Activated CD4-positive, alpha-beta T cell treated with anti-CD3 and anti-CD28 coated beads, Interleukin-2, amount 10 ng/mL, durations not matched to agents 24 days and 14 days (primary cell): ENCODE measurements at places on chromosomes 5 and 9.

GRCh38 chr9:89896806-89897340 is 292.1 kb downstream of the GADD45G start:
- H3K27ac ChIP-seq = no peak overlapping the region
- H3K4me1 ChIP-seq = no peaks in the 10 kb centered on the region
- no peaks in the 10 kb centered on the region for H3K36me3 ChIP-seq
- peaks cover 52% of the 10 kb centered on the region for H3K27me3 ChIP-seq
- no peak for DNase-seq

GRCh38 chr9:15965246-15965745 is 412.5 kb downstream of the CCDC171 start:
- no peak for DNase-seq
- H3K27me3 ChIP-seq = no peaks in the 10 kb centered on the region
- no peak overlapping the region for H3K27ac ChIP-seq
- no peaks in the 10 kb centered on the region for H3K36me3 ChIP-seq

DNA sequence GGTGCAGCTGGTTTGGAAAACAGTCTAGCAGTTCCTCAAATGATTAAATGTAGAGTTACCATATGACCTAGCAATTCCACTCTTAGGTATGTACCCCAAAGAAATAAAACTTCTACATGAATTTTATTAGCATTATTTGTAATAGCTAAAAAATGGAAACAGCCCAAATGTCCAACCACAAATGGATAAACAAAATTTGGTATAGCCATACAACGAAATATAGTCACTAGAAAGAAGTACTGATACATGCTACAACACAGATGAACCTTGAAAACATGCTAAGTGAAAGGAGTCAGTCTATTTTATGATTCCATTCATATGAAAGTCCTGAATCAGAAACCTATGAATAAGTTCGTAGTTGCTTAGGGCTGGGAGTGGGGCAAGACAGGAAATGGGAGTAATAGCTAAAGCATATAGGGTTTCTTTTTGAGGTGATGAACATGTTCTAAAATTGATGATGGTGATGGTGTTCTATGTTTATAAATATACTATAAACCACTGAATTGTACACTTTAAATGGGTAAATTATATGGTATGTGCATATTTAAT is 6.3 kb downstream of the GDF9 start:
- peaks cover 2% of the 10 kb centered on the region for H3K4me1 ChIP-seq
- no peak overlapping the region for H3K4me3 ChIP-seq
- no peak for DNase-seq
- no peaks in the 10 kb centered on the region for H3K36me3 ChIP-seq
- H3K27me3 ChIP-seq = peaks cover 16% of the 10 kb centered on the region
- no peak overlapping the region for H3K27ac ChIP-seq

DNA sequence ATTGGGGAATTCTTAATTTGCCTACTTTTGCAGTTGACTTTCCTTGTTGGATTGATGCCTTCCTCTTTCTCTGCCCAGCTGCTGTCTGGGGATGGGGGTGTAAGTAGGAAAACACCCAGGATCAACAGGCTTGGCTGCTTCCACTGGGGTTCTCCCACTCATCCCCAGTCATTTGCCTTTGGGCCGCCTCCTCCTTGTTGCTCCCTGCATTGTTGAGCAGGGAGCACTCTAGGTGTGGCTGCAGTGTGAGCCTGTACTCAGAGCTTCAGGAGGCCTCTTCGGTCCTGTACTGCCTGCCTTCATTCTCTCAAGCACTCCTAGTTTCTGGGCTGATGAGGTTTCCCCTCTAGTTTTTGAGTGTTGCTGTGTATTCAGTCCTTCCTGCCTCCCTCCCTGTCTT is 12.1 kb downstream of the RHOBTB3 start:
- H3K4me1 ChIP-seq = peaks cover 9% of the 10 kb centered on the region
- no peak overlapping the region for H3K4me3 ChIP-seq
- H3K36me3 ChIP-seq = no peaks in the 10 kb centered on the region
- H3K27me3 ChIP-seq = peaks cover 32% of the 10 kb centered on the region
- no peak overlapping the region for H3K27ac ChIP-seq

GRCh38 chr5:34923694-34924461 is 5.5 kb upstream of the DNAJC21 start:
- H3K27ac ChIP-seq = peak overlapping the region; percentile 58
- peaks cover 28% of the 10 kb centered on the region for H3K4me1 ChIP-seq
- no peaks in the 10 kb centered on the region for H3K27me3 ChIP-seq
- H3K36me3 ChIP-seq = peaks cover 52% of the 10 kb centered on the region
- peak; percentile 81 for DNase-seq

- no peak for DNase-seq
- H3K36me3 ChIP-seq = no peaks in the 10 kb centered on the region
- H3K27me3 ChIP-seq = no peaks in the 10 kb centered on the region
- no peaks in the 10 kb centered on the region for H3K4me1 ChIP-seq
- H3K27ac ChIP-seq = no peak overlapping the region
Measured at GRCh38 chr5:166788050-166788449, 1503.4 kb upstream of the WWC1 start.

DNA sequence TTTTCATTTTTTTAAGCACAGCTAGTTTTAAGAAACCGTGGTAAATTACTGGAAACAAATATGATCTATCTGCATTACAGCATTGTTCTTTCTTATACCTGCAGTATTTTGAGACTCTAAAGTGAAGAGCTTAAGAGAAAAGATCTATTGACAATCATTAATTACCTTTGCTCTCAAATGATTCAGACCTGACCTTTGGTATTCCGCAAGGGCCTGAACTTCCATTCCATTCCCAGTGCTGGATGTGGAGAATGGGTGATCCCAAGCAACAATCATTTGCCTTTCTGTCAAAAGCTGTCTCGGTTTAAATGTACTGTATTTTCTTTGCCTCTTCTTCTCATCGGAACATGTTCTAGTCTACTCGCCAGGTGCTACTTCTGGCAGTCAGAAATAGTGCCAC is 18.9 kb downstream of the NREP start:
- no peak for DNase-seq
- H3K36me3 ChIP-seq = peaks cover 7% of the 10 kb centered on the region
- H3K4me3 ChIP-seq = no peak overlapping the region
- H3K27me3 ChIP-seq = no peaks in the 10 kb centered on the region
- no peak overlapping the region for H3K27ac ChIP-seq
- peaks cover 40% of the 10 kb centered on the region for H3K4me1 ChIP-seq

- H3K27me3 ChIP-seq = no peaks in the 10 kb centered on the region
- DNase-seq = no peak
- no peaks in the 10 kb centered on the region for H3K36me3 ChIP-seq
- peaks cover 2% of the 10 kb centered on the region for H3K4me1 ChIP-seq
- no peak overlapping the region for H3K27ac ChIP-seq
Measured at GRCh38 chr9:110936719-110937452, 101.4 kb downstream of the LPAR1 start.

- no peak overlapping the region for H3K27ac ChIP-seq
- H3K36me3 ChIP-seq = no peaks in the 10 kb centered on the region
- H3K27me3 ChIP-seq = peaks cover 22% of the 10 kb centered on the region
- no peaks in the 10 kb centered on the region for H3K4me1 ChIP-seq
- DNase-seq = no peak
- H3K4me3 ChIP-seq = no peak overlapping the region
Measured at GRCh38 chr5:36045895-36046294, 20.8 kb downstream of the UGT3A2 start.

GRCh38 chr5:172172912-172173563 is 15.0 kb downstream of the STK10 start:
- H3K27ac ChIP-seq = peak overlapping the region; percentile 96
- H3K4me1 ChIP-seq = peaks cover 81% of the 10 kb centered on the region
- DNase-seq = no peak
- H3K36me3 ChIP-seq = peaks cover 46% of the 10 kb centered on the region
- H3K27me3 ChIP-seq = no peaks in the 10 kb centered on the region
- peak overlapping the region; percentile 90 for H3K4me3 ChIP-seq

DNA sequence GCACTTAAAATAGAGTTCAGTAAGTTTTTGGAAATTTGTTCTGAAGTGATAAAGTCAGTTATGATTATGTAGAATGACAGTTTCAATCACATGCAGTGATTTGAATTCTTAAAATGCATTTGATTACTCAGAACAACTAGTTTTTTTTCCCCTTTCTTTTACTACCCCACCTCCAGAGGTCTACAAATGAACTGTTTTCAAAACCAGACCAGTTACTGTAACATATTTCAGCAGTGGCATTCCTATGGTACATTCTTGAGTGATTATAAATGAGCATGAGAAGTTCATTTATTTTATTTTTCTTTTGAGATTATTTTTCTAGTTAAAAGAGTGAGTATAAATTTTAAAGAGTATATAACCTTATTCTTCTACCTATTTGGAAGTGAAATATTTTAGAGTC is 71.6 kb downstream of the NNT start:
- no peak for DNase-seq
- peaks cover 30% of the 10 kb centered on the region for H3K36me3 ChIP-seq
- H3K27me3 ChIP-seq = no peaks in the 10 kb centered on the region
- peaks cover 1% of the 10 kb centered on the region for H3K4me1 ChIP-seq
- H3K27ac ChIP-seq = no peak overlapping the region

DNA sequence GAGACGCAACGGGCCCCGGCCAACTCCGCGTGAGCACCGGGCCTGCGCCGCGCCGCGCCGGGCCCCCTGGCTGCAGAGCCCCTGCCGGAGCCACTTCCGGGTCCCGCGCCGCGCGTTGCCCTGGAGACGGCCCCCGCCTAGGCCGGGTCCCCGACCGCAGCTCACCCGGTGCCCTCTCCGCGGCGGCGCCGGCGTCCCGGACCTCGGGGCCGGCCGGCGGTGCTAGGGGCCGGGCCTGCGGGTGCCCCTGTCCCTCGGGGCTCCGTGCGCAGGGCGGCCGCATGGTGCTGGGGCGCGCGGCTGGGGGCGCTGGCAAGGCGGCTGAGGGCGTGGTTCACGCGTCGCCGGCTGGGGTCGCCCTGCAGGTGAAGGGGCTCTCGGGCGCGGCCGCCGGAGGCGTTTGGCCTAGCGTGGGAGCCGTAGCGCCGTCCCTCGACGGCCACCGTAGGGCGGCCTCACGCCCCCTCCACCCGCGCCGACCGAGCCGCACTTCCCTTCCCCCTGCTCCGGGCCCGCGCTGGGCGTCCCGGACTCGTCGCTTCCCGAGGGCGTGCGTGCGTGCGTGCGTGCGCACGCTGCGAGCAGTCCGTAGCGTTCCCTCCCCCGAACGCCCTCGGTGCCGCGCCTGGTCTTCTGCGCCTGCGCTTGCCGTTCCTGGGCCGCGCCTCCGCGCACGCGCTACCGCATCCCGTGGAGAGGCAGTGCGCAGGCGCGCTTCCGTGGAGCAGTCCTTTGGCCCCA is at the start of gene TMEM250:
Gene TMEM250 (minus strand): TSS at position 556 of the 741 bp plus-strand sequence. CDS start 1,975 bp downstream, outside the sequence.
- peak within 1 kb of the TSS; percentile 85 for H3K27ac ChIP-seq
- H3K4me3 ChIP-seq = peak within 1 kb of the TSS; percentile 84
- DNase-seq = peak; percentile 99
- peaks cover 10% of the 10 kb centered on the region for H3K36me3 ChIP-seq

DNA sequence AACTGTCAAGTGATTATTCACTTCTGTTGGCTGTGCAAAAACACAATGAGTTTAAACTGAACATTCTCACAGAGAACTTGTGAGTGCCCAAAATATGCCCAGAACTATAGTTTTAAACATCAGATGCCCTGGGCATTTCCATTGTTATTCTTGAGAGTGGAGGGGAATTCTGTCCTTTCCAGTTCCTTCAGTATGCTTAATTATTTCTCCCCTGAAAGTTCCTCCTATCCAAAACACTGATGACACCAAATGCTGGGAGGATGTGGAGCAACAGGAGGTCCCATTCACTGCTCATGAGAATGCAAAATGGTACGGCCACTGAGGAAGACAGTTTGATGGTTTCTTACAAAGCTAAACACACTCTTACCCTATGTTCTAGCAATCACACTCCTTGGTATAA is 55.5 kb downstream of the ROR2 start:
- H3K36me3 ChIP-seq = no peaks in the 10 kb centered on the region
- H3K4me3 ChIP-seq = no peak overlapping the region
- H3K27ac ChIP-seq = no peak overlapping the region
- H3K27me3 ChIP-seq = peaks cover 34% of the 10 kb centered on the region
- DNase-seq = no peak

GRCh38 chr9:100197553-100197952 is 98.5 kb downstream of the INVS start:
- no peak for DNase-seq
- H3K27ac ChIP-seq = no peak overlapping the region
- peaks cover 4% of the 10 kb centered on the region for H3K36me3 ChIP-seq
- H3K4me3 ChIP-seq = no peak overlapping the region

- H3K27me3 ChIP-seq = peaks cover 6% of the 10 kb centered on the region
- H3K36me3 ChIP-seq = no peaks in the 10 kb centered on the region
- H3K4me1 ChIP-seq = no peaks in the 10 kb centered on the region
- no peak overlapping the region for H3K27ac ChIP-seq
- no peak overlapping the region for H3K4me3 ChIP-seq
Measured at GRCh38 chr9:7739595-7739994, 60.0 kb downstream of the DMAC1 start.

DNA sequence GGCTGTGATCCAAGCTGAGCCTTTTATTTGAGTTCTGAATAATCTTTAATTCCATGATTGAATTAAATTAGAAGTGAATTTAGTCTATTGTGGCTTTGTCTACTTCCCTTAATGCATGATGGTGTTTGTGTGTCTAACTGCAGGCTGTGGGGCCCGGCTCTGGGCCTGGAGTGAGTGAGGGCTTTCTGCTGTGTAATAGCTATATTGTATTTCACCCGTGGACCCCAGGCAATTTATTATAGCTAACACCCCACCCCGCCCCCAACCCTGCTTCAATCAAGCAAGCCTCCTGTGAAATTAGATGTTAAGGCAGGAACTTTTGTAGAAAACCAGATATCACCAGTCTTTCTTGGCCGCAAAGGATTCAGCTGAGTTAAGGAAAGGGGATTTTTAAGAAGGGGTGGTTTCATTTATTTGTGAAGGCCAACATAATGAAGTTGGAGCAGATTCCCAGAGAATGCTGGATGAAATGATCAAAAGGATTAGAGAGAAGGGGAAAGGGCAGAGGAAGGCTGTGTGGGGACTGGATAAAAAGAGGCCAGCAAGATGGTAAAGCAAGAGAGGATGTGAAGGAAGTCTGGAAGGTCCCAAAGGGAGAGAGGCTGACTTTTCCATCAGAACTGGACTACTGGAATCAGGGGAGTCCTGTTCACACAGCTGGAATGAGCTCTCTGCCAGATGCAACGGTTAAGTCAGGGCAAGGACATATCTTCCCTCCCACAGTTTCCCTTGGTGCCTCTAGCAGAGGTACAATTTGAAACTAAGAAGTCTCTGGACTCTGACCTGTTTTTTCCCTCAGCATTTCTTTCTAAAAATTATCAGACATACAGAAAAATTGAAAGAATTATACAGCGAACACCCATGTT is 125.3 kb upstream of the SAP30L start:
- no peak for DNase-seq
- peaks cover 16% of the 10 kb centered on the region for H3K4me1 ChIP-seq
- no peak overlapping the region for H3K27ac ChIP-seq

DNA sequence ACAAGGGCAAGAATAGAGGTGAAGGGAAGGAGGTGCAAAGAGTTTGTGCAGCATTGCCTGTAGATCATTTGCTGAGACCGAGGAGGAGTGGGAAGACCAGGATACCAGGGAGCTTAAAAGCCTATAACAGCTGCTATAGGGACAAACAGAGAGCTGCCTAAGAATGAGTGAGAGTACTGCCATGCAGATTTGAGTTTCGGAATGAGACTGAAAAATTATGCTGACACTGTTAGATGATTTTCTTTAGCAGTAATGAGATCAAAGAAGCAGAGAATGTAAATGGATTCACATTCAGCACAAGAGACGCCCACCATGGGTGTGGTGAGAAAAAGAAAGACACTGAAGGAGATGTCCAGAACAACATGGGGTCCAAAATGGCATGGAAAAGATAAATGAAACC is 69.7 kb downstream of the EPB41L4A start:
- no peak overlapping the region for H3K4me3 ChIP-seq
- DNase-seq = no peak
- no peaks in the 10 kb centered on the region for H3K4me1 ChIP-seq
- no peak overlapping the region for H3K27ac ChIP-seq
- no peaks in the 10 kb centered on the region for H3K27me3 ChIP-seq

GRCh38 chr5:143036146-143036927 is 266.2 kb downstream of the ARHGAP26 start:
- no peak for DNase-seq
- peaks cover 51% of the 10 kb centered on the region for H3K4me1 ChIP-seq
- H3K36me3 ChIP-seq = peaks cover 14% of the 10 kb centered on the region
- H3K27ac ChIP-seq = peak overlapping the region; percentile 89
